ENCODE measurements at places on chromosomes 2 and 18.

DNA sequence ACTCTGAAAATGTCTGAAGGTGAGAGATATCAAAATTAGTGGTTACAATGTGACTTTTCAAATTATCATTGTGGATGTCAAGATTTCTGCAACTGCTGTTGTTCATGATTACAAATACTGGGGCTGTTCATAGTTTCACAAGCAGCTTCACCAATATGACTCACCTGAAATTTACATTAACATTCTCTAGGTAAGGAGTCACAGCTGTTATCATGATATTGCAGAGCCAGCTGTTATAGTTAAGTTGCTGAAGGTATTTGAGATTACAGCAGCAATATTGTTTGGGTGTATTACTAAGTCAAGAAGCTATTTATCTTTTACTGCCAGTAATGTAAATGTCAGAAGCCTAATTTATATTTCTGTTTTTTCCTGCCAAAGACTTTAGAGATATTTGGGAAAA is 140.0 kb downstream of the MC4R start:
- no peak for DNase-seq

DNA sequence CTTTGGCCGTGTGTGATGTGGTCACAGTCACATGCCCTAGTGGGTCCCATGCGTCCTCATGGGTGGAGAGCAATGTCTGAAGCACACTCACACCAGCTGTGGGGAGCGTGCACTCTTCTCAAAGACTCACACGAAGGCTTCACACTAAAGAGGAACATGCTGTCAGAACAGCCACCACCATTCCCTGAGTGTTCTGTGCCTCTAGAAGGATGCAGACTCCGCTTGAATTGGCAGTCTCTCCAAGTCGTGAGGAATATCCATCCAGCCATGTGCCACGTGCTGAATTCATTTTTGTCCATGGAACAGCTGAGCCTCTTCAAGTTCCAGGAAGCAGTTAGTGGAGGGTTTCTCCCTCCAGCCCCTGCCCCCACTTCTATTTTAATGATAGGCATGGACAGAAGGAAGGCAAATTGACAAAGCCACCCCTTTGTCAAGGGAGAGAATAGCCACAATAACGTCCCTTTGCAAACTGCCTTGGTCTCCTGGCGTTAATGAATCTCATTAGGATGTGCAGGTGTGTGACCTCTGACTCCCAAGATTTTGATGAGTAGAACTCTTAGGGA is 464.3 kb upstream of the ID2 start:
- DNase-seq, result no peak

GRCh38 chr2:229003256-229003655 is 267.8 kb downstream of the PID1 start:
- no peak for DNase-seq

GRCh38 chr2:12091201-12091806 is 344.9 kb downstream of the LPIN1 start:
- no peak for DNase-seq

GRCh38 chr2:108923019-108923700 is 65.9 kb downstream of the EDAR start:
- DNase-seq, result no peak

- DNase-seq, result no peak
Observed at GRCh38 chr2:6358546-6358945, 507.2 kb downstream of the CMPK2 start.

DNA sequence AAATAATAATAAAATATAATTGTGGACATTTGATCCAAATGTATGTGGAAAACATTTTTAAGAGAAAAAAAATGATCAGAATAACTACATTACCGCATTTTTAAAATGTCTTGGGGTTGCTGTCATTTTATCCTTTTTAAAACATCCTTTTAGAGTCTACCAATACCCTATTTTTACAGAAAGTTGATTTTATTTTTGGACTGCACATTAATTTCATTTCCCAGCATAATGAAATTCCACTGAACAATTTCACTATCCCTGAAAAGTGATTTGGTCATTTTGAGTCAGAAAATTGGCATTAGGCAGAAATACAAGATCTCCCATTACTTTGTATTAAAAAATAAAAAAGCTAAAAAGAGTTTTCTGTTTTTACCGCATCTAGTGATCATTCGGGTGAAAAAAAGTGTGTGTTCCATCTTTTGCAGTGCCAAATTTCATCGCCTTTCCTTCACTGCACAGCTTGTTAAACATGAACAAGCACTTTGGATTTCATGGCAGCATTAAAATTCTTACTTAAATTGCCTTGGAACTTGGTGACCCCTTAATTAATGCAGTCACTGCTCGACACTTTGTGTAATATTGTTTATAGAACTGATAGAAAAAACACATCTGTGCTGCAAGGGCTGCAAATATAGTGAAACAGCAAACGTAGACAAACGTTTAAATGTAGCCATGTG is 611.7 kb downstream of the TSN start:
- no peak for DNase-seq

DNA sequence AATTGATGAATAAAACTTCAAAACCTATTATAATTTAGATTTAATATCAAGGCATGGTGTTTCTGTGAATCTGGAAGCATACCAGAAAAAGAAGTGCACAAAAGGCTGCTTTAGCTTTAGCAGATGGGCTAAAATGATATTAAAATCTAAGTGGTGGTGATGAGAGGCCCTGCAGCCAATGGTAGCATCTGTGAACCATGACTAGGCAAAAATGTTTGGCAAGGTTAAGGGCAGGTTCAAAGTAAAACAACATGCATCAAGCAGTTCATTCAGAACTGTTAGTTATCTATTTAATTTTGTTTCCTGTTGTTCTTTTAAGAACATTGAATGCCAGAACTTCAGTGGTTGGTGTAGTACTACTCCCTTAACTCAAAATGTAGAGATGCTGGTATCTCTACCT is 1736.9 kb upstream of the CELF4 start:
- no peak for DNase-seq

GRCh38 chr2:105790461-105791149 is 45.9 kb downstream of the NCK2 start:
- DNase-seq, result no peak

- no peak for DNase-seq
Observed at GRCh38 chr2:46962751-46963150, 47.1 kb upstream of the MCFD2 start.

DNA sequence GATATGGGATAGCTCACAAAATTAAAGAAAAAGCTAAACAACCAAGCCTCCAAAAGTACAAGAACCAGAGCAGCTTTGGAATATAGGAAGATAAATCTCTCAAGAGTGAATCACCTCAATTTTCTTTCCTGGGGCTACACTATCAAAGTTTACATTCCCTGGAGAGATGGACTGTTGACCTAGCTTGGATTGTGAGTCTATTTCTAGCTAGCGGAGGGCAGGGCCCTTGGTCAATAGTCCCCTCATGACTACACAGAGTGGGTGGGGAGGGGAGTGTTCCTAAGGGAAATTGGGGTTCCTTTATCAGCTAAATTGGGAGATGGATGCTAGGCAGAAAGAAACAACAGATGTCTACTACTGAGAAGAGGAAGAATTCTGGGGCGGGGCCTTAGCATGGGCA is 29.9 kb upstream of the EIF2AK3 start:
- no peak for DNase-seq

DNA sequence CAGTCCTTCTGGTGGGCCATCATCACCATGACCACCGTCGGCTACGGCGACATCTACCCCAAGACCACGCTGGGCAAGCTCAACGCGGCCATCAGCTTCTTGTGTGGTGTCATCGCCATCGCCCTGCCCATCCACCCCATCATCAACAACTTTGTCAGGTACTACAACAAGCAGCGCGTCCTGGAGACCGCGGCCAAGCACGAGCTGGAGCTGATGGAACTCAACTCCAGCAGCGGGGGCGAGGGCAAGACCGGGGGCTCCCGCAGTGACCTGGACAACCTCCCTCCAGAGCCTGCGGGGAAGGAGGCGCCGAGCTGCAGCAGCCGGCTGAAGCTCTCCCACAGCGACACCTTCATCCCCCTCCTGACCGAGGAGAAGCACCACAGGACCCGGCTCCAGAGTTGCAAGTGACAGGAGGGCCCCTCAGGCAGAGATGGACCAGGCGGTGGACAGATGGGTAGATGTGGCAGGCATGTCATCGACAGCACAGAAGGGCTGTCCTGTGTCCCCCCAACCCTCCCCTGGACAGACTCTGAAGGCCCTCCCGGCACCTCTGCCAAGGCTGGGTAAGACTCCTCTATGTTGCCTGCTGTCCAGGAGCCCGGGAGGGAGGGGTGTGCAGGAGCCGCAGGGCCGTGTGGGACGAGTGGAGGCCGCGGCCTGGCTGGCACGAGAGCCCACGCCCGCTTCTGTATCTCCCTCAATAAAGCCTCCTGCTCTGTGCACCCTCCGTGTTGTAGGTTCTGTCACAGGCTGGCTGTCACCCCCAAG is 2.0 kb downstream of the KCNF1 start:
- no peak for DNase-seq

DNA sequence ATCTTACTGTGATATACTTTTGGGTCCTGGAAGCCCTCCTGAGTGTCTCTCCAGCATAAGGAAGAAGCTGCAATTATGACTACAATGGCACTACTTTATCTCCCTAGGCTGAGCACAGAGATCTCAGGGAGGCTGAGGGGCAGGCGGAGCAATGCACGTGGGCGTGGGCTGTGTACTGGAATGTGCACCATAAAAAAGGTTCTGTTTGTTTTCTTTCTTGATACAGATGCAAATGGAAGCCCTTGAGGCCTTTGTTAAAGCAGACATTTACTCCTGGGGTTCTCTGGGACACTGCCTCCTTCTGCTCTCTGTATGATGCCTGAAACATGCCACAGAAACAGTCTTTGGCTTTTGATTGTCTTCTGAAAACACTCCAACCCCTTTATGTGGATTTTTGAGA is 79.1 kb upstream of the DLX2 start:
- no peak for DNase-seq

DNA sequence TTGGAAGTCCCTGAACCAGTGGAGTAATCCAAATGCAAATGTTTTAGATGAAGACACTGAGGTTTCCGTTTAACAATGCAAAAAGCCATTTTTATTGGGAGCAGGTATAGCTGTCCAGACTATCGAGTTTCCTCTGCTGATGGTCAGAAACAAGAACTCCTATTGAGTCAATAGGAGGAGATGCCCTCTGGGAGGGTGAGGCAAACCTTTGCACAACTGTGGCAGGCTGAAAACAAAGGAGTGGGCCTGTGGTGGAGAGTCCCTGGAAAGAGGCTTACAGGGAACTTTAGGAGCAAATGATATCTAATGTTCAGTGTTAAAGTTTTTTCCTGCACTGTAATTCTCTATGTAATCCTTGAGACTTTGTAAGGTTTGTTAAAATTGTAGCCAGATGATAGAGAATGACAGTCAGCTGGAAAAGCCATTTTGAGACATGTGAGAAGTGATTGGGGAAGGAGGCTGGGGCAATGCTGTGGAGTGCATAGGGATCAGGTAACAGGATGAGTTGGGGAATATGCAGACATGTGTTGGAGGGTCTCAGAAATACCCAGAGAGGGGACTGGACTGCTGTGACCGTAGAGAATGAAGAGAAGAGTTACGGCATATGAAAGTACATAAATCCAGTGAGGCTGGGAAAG is 15.1 kb upstream of the EML4 start:
- DNase-seq, result no peak

DNA sequence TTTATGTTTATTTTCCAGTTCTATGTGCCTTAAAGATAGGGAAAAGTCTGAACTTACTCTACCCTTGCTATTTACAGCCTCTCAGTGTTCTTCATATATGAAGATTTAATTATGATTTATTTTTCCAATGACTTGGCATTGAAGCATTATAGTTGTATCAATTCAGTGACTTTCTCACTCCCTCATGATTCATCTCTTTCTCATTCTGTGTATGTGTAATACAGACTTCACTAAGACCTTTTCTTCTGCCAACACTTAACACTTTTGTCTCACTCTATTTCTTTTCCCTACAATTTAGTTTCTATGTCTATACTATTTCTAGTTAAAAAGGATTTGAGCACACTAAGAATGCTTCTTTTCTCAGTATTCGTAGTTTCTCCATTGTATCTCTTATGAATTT is 1470.3 kb upstream of the ACVR2A start:
- DNase-seq, result no peak

Data from stimulated activated CD4-positive, alpha-beta T cell treated with anti-CD3 and anti-CD28 coated beads, Interleukin-4, amount 100 ng/mL, for 1 hour (primary cell).